ENCODE measurements at places on chromosomes 6 and 20.

DNA sequence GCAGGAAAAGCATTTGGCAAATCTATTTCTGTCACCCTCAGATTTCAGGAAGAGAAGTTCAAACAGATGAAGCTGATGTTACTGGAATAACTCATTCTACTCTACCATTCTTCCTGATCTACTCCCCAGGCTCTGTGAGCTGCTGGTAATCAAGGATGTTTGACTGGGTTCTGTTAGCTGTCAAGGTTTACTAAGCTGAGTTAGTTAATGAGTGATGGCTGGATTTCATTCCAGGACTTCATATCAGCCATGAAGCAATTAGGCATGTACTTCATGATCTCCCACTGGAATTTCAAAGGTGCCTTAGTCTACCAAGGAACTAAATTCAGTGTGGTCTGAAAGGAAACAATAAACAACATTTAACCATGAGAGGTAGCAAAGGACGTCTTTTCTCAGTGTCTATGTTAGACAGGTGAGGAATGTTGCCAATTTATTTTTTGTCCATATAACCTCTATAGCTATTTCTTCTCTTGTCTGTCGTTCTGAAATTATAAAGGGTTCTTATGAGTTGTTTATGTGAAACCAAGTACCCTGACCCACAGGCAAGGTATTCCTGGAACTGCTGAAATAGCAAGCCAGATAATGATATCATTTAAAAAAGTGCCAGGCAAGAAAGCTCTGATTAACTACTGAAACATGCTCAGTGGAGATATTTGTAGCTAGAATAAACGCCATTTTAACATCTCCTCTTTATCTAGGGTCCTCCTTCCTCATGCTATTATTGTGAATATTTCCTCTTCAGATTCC is 112.9 kb downstream of the BACH2 start:
- DNase-seq, result no peak

DNA sequence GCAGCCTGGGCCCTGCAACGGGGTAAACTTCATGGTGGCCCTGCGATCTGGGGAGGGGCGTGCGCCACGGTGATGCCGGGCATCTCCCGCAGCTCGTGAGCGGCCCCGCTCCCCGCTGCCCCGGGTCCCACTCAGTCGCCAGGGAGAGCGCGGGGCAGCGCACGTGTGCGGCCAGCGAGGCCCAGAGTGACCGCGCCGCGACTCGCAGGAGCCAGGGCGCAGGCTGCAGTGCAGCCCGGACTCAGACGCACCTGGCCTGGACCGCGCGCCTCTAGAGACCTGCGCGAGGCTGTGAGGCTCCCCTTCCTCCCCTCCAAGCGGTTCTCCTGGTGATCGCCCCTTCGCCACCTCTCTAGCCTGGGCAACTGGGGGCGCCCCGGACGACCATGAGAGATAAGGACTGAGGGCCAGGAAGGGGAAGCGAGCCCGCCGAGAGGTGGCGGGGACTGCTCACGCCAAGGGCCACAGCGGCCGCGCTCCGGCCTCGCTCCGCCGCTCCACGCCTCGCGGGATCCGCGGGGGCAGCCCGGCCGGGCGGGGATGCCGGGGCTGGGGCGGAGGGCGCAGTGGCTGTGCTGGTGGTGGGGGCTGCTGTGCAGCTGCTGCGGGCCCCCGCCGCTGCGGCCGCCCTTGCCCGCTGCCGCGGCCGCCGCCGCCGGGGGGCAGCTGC is 652 bp downstream of the BMP6 start:
- no peak for DNase-seq

DNA sequence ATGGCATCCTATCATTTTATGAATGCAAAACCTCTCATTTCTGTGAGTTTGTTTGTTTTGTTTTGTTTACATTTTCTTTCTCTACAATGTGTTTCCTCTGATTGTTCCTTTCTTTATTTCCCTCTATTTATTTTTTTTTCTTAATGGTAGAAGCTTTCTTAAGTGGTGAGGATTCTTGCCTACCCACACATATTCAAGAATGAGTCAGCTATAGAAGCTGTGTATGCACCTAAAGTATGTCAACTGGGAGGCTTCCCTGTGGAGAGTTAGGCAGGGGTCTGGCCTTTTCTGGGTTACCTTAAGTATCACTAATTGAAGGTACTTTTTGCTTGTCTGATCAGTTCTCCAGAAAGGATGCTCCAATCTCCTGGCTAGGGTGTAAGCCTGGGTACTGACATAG is 354.0 kb downstream of the ESR1 start:
- DNase-seq, result no peak

GRCh38 chr6:108164815-108165706 is 761 bp upstream of the NR2E1 start:
- DNase-seq, result no peak

- no peak for DNase-seq
Observed at GRCh38 chr6:109358204-109358603, 24.1 kb downstream of the CD164 start.

GRCh38 chr6:25365154-25365553 is 86.0 kb downstream of the CARMIL1 start:
- no peak for DNase-seq

DNA sequence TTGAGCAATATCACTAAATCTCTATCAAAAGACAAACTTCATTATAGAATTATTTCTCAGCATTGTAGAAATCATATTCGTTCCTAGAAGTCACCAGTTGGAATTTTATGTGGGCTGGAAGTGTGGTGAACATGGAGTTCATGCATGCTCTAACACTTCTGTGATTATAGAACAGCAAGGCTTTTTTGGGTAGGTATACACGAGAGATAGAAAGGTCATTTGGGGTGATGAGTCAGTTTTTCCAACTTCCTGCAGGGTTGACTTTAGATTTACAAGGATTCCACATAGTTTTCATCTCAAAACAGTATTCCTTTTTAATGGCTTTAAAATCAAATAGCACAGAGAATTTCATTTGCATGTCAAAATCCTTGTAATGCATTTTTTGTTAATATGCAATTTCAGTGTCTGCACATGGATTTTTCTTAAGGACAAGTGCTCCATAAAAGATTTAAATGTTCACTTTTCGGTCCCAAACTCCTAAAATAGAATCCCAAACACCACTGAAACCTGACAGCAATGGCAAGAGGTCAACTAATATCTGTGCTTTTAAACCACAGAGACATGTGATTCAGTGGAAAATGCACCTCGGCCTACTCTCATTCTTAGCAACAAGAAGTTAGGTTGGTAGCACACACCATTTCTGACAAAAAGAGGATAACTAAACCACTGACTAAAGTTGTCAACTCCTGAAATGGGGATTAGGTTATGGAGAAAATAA is 211.0 kb downstream of the MOXD1 start:
- no peak for DNase-seq

Data from CD4-positive, alpha-beta T cell treated with Interleukin-2 at 100 ng/mL for 4 hours (primary cell).